Hair follicle dermal papilla cell (primary cell): ENCODE measurements at places on chromosomes 3 and 15. TPM values are rescaled to one million over a fixed set of nuclear protein-coding genes. Genes with fewer than 3 reads are reported as not detected.

PCBP4 gene
- 32.3 and 47.2 TPM in 2 replicates for total RNA-seq

CD96 gene
- not detected in 2 replicates for total RNA-seq

ITGA11 gene
- 11.4 and 21.9 TPM in 2 replicates for total RNA-seq

XCR1 gene
- not detected in 2 replicates for total RNA-seq
